ENCODE measurements at places on chromosomes 12 and 14.

DNA sequence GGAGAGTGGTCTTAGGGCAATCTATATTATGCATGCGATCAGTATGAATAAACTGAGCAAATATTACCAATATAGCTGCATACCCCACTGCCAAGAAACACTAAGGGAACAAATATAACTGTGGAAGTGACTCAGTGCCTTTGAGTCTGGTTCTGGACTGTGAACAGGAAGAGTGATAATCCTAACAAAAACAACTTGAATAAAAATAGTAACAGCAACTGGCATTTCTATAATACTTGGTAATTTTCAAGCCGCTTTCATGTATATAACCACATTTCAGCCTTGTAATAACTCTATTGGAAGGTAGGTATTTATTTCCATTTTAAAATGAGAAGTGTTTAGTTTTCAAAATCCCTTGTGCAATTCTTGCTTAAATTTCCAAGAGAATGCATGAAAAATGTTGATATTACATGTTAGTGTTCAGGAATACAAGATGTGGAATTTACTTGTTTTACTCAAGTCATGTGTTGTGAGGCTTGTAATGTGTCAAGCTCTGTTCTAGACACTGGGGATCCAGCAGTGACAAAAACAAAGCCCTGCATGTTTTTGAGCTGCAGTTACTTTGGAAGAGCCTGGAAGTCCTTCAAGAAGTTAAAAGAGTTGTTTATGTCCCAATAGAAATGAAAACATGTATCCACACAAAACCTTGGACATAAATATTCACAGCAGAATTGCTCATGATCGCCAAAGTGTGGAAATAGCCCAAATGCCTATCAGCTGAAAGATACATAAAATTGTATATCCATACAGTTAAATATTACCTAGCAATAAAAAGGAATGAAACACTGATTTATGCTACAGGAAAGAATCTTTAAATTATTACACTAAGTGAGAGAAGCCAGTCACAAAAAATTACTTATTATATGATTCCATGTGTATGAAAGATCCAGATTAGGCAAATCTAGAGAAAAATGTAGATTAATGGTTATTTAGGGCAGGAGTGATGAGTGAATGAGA is 338.1 kb upstream of the TMEM132C start:
- no peak for DNase-seq

DNA sequence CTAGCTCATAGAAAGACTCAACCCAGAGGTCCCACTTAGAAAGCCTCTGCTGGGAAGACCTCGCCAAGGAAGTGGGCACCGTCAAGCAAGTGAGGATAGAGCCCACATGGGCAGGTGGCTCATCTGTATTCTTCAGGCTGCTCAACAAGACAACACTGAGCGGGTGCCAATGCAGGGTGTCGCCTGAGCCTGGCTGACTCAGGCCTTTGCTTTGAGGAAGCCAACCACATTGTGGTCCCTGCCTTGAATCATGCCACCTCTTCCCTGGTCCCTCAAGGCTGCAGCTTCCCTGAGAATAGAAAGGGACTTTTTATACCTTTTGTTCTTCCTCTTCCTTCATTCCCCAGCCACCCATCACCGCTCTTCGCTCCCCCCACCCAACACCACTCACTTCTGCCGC is 2.1 kb upstream of the RNASE13 start:
- DNase-seq = no peak

GRCh38 chr12:72281126-72281525 is 9.0 kb downstream of the TRHDE start:
- no peak for DNase-seq

DNA sequence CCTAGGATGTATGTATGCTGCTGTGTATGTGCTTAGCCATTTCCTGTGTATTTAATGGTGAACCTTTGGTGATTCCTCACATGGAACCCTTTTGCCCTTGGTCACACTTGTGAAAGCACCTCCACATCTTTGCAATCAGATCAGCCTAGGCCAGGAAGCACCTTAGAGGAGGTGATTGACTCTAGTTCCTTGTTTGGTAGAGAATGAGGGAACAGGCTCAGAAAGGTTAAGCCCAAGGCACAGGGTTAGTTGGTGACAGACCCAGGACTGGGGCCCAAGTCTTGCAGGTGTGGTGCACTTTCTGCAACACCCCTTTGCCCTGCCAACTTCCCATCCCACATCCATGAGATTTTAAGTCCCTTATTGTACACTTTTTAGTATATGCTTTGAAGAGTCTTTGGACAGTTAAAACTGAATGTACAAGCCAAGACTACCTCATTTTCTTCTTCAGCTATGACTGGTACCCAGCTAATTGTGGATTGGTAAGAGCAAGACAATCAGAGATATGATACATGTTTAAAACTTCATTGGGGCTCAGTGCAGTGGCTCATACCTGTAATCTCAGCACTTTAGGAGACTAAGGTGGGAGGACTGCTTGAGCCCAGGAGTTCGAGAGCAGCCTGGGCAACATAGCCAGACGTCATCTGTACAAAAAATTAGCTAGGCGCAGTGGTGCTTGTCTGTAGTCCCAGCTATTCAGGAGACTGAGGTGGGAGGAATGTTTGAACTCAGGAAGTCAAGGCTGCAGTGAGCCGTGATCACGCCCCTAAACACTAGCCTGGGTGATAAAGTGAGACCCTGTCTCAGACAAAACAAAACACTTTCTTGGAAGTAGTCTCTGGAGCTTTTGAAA is 71.1 kb downstream of the RASSF3 start:
- DNase-seq = no peak

- no peak for DNase-seq
Observed at GRCh38 chr12:67710582-67710981, 62.0 kb downstream of the DYRK2 start.

DNA sequence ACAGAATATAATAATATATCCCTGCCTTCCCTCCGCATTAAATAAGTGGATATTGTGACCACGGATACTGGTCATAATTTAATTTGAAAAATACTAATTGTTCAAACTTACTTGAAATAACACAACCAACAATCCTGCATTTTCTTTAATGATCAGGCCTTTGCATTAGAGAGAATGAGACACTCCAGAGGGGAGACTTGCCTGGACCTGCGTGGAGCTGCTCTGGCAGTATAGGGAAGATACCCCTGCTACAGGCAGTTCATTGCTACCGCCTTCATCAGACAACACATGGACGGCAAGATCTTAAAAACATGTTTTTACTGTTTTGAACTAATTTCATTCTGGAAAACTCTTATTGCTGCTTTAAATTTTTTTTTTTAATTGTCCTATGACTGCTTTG is 211.0 kb upstream of the FAR2 start:
- DNase-seq = no peak

DNA sequence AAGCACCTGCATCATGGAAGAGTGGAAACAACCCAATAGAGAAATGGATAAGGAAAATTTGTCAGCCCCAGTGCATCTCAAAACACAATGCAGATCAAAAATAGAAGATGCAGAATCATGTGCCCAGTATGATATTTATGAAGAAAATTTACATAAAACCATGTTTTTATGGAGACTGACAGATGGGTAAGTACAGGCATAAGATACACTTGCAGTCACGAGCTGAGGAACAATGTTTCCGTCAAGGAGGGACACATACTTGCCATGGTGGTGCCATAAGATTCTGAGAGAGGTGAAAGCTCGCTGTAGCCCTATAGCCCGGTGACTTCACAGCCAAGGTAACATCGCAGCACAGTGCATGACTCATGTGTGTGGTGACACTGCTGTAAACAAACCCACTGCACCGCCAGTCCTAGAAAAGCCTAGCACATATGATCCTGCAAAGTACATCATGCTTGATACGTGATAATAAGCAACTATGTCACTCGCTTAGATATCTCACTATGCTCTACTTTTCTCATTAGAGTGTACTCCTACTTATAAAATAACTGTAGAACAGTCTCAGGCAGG is 112.6 kb downstream of the RIMBP2 start:
- no peak for DNase-seq

- DNase-seq = no peak
Observed at GRCh38 chr12:122865268-122866231, 30.3 kb downstream of the HIP1R start.

- DNase-seq = no peak
Observed at GRCh38 chr14:46322730-46323403, 328.7 kb downstream of the RPL10L start.

DNA sequence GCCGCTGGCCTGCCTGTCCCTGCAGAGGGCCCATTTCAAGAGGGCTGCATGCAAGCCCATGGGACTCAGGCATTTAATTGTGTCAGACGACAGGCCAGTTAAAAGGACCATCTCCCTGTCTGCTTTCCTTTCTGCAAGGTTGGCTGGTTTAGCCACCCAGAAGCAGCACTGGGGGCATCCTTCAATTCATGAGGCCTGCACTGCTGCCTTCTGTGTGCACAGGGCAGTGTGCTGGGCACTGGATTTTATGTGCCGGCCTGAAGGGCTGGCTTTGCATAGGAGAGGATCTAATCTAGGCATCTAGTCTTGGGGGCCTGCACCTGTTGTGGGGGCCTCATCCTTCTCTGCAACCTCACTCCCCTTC is 114.1 kb upstream of the FKBP4 start:
- DNase-seq = no peak

DNA sequence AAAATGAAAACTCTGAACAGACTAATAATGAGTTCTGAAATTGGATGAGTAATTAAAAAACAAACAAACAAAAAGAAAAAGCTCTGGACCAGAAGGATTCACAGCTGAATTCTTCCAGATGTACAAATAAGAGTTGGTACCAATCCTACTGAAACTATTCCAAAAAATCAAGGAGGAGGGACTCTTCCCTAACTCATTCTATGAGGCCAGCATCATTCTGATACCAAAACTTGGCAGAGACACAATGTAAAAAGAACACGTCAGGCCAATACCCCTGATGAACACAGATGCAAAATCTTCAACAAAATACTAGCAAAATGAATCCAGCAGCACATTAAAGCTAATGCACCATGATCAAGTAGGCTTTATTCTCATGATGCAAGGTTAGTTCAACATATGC is 183.9 kb upstream of the CNOT2 start:
- no peak for DNase-seq

DNA sequence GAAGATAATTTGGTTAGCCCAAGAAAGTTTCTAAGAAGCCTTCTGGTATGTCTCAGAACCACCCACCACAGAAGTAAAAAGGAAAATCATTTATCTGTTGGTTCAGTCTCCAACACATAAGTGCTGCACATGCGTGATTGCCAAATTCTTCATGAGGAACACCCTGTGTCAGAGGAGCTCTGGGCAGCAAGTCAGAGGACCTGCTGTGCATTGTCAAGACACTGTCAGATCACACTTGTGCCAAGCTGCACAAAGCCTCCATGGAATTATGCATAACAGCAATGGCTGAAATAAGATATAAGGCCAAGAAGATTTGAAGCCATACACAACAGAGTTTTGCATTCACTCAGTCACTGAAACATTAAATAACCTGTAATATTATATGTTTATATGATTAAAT is 1304.7 kb upstream of the FLRT2 start:
- no peak for DNase-seq

- DNase-seq = no peak
Observed at GRCh38 chr12:41661141-41661765, 473.1 kb downstream of the PDZRN4 start.

DNA sequence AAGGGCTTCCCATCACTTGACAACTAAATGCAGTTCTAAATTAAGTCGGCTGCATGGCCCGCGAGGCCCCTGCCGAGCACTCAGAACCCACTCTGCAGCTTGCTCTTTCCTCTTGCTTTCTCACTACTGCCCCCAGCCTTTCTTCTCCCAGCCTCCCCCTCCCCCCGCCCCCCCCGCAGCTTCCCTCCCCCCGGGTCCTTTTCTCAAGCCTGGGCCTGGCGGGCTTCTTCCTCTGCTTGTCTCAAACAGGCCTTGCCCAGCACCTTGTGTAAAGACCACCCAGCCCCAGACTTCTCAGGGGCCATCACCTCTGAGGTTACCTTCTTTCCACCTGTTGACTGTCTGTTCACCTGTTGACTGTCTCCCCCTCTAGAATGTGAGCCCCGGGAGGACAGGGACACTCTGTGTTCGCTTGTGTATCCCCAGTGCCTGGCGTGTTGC is 1.1 kb downstream of the CYP46A1 start:
- DNase-seq = no peak

GRCh38 chr12:105175397-105175990 is 60.5 kb downstream of the APPL2 start:
- DNase-seq = no peak

DNA sequence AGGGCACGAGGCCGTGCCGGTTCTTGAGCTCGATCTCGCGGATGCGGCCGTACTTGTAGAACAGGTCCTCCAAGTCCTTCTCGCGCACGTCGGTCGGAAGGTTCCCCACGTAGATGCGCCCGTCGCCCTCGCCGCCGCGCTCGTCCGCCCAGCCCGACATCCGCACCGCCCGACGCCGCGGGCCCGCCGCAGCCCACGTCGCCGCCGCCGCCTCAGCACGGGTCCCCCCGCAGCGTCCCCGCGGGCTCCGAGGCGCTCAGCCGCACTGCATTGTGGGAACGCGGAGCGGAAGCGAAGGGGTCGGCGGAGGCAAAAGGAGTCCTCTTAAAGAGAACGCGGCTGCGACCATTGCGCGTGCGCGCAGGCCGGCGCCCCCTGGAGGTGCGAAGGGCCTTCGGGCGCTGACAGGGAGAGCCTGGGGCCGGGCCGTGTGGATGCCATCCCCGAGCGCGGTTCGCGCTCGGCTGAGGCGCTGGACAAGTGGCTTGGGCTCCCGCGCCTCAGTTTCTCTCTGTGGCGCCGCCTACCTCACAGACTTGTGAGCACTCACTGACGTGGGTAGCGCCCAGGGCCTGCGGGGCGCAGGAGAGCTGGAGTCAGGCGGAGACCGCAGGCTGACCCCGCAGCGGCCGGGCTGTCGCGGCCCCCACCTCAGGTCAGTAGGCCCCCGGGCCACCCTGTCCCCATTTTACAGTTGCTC is at the start of gene SRSF9:
Gene SRSF9, minus strand, starts transcription at position 299 of the 700 bp plus-strand sequence. Its CDS starts 139 bp downstream, at position 160.
- DNase-seq = peak; percentile 94

GRCh38 chr12:120006258-120006975 is 17.4 kb downstream of the BICDL1 start:
- DNase-seq = no peak

GRCh38 chr14:88247228-88247627 is 75.8 kb downstream of the KCNK10 start:
- no peak for DNase-seq

DNA sequence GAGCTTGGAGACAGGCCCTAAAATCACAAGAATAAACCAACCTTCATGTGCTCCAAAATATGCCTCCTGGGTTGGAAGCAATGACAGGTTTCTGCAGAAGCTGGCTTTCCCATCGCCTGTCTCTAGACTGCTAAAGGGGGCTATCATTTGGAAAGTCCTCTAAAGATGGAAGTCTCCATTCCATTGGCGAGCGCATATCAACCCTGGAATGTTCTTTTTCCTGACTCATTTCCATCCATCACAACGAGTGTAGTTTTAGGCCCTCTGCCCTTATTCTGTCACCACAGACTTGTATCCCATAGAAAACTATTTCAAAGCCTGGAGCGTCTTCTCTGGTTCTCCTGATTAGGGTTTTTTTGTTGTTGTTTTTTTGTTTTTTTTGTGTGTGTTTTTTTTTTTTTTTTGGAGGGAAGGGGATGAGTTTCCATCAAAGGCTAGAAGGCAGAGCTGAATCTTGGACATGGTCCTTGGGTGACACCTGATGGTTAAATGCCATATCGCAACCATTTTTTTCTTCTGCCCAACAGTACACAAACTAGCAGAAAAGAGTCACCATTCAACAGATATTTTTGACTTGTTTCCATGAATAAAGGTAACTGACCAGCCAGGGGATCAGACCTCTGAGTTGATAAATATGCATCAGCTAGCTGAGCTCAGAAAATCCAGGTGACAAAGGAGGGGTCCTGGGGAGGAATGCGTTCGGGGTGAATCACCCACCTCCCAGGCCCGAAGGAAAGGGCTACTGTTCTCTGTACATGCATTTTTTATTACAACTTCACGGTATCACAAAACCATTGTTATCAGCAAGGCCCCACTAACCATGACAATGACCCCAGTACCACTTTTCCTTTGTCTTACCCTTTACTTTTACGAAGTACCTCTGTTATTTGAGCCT is 40.5 kb downstream of the KCNA5 start:
- DNase-seq = no peak

Measured in T1000 (cell line).